ENCODE measurements at places on chromosomes 11 and 22.

GRCh38 chr22:47061226-47061625 is 298.8 kb downstream of the TBC1D22A start:
- no peak for DNase-seq

- DNase-seq: no peak
Measured at GRCh38 chr11:120227228-120227852, 12.6 kb upstream of the POU2F3 start.

- DNase-seq: no peak
Measured at GRCh38 chr11:803770-804598, 1.0 kb downstream of the PIDD1 start.

GRCh38 chr11:8213376-8213775 is 44.6 kb upstream of the RIC3 start:
- no peak for DNase-seq

- no peak for DNase-seq
Measured at GRCh38 chr22:36212901-36213300, 11.3 kb upstream of the APOL4 start.

GRCh38 chr22:24408630-24409029 is 18.8 kb upstream of the ADORA2A start:
- DNase-seq: no peak

GRCh38 chr11:78417175-78417887 is at the start of gene GAB2:
Gene GAB2, minus strand, starts transcription at chr11:78417820. Its CDS starts 100 bp downstream, at chr11:78417720.
- DNase-seq: no peak

GRCh38 chr11:30406978-30407762 is 84.3 kb downstream of the ARL14EP start:
- DNase-seq: no peak

GRCh38 chr22:27329131-27329850 is 472.3 kb downstream of the MN1 start:
- no peak for DNase-seq

- DNase-seq: no peak
Measured at GRCh38 chr11:115145324-115145723, 358.9 kb downstream of the CADM1 start.

- DNase-seq: no peak
Measured at GRCh38 chr11:464316-464715, 14.2 kb downstream of the PTDSS2 start.

DNA sequence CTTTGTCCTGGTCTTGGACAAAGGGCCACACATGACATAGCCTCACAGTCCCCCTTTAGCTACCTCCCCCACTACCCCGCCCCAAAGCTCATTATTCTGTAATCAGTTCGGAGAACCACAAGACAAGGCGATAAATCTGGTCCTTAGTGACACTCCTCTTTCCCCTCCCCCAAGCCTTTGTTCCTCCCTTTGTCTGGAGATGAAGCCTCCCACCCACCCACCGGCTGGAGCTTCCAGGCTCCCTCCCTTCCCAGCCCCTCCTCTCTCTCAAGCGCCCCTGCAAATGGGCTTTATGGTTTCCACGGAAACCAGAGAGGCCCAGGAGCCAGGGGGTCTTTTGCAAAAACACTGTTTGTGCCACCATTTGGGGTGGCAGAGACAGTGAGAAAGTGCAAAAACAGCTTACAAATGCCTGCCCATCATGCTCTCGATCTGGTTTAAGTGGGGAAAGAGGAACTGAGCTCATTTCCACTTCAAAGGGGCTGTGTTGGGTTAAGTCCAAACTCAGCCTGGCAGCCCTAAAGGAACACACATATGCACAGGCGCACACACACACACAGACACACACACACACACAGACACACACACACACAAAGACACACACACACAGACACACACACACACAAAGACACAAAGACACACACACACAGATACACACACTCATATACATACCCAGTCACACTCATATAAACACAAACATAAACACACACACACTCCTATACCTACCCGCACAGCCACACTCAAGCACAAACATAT is 23.5 kb downstream of the APLNR start:
- DNase-seq: no peak

DNA sequence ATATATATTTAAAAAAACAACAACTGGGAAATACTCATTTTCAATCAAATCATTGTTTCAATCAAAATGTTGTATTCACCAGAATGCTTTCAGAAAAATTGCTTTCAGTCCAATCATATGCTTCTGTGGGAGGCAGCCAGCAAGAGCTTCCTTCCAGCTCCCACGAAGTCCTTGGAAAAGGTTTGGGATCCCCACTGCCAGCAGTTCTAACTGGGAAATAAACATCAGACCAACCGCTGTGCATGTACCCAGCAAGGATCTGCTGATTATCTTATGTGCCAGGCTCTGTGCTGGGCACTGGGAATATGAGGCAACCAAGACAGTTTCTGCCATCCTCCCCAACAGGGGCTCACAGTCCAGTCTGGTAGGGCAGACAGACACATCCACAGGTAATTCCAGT is 10.8 kb downstream of the RPS13 start:
- no peak for DNase-seq

- no peak for DNase-seq
Measured at GRCh38 chr11:96105944-96106343, 182.0 kb upstream of the MTMR2 start.

- no peak for DNase-seq
Measured at GRCh38 chr11:130710497-130711012, 205.7 kb downstream of the SNX19 start.

GRCh38 chr11:71140206-71140919 is 112.0 kb downstream of the SHANK2 start:
- DNase-seq: no peak

DNA sequence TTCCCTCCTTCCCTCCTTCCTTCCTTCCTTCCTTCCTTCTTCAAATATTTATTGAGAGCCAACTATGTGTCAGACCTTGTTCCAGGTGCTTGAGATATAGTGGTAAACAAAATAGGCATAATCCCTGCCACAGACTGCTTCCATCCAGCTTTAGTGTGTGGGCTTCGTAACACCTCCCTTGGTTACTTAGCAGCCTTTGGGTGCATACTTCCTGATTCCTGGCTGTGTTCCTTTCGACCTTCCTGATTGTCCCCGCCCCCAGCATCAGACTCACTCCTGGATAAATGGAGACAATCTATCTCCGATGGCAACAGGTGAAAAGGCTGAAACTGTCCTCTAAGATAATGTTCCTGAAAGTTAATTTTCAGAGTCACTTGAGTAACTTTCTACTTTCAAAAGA is 13.5 kb downstream of the CCDC81 start:
- DNase-seq: no peak

Data from GM10248 (cell line).